H1 (cell line): ENCODE measurements at places on chromosomes 6 and 20. TPM values are rescaled to one million over a fixed set of nuclear protein-coding genes. Genes with fewer than 3 reads are reported as not detected.

- H3K36me3 ChIP-seq, result no peaks in the 10 kb centered on the region
- H3K4me1 ChIP-seq, result no peaks in the 10 kb centered on the region
- H3K27me3 ChIP-seq, result no peaks in the 10 kb centered on the region
- no peak overlapping the region for H3K4me3 ChIP-seq
Measured at GRCh38 chr6:39172377-39172757, 56.9 kb downstream of the KCNK5 start.

GRCh38 chr6:19219931-19220330 lies 617.2 kb upstream of the ID4 start:
- no peaks in the 10 kb centered on the region for H3K36me3 ChIP-seq
- H3K4me1 ChIP-seq, result no peaks in the 10 kb centered on the region
- DNase-seq, result no peak
- peaks cover 1% of the 10 kb centered on the region for H3K27me3 ChIP-seq
- no peak overlapping the region for H3K4me3 ChIP-seq

COL19A1 gene
- total RNA-seq, result not detected in 2 replicates

TRDN gene
- total RNA-seq, result 37.5 and 41.6 TPM in 2 replicates

GRCh38 chr6:143141442-143141841 lies 80.8 kb downstream of the AIG1 start:
- no peak overlapping the region for H3K4me3 ChIP-seq
- no peaks in the 10 kb centered on the region for H3K27me3 ChIP-seq
- H3K36me3 ChIP-seq, result no peaks in the 10 kb centered on the region; the same call in 1 of the 2 replicates
- no peak for DNase-seq
- H3K4me1 ChIP-seq, result no peaks in the 10 kb centered on the region

DNA sequence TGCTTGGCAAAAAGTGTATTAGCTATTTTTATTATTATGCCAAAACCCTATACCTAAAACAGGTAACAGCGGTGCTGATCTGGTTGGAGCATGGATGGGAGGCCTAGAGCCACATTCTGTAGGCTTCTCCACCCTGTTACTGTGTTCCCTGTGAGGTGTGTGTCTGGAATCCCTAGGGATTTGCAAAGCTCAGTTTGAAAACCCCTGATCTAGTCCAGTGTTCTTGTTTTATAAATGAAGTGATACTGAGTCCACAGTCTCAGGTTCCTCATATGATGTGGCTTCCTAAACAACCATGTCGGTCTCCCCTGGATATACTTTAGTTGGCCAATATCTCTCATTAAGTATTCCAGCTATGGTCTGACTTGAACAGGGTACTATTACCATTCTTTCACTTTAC lies 16.3 kb downstream of the ACSS2 start:
- no peaks in the 10 kb centered on the region for H3K4me1 ChIP-seq
- H3K27me3 ChIP-seq, result no peaks in the 10 kb centered on the region
- no peak overlapping the region for H3K27ac ChIP-seq
- no peak overlapping the region for H3K4me3 ChIP-seq
- no peak for DNase-seq

- H3K27me3 ChIP-seq, result no peaks in the 10 kb centered on the region
- H3K4me3 ChIP-seq, result no peak overlapping the region
- DNase-seq, result no peak
- peaks cover 3% of the 10 kb centered on the region; the same call in 1 of the 2 replicates for H3K4me1 ChIP-seq
Measured at GRCh38 chr6:52526634-52527033, 50.2 kb downstream of the TRAM2 start.

CD40 gene
- 12.1 and 14.5 TPM in 2 replicates for total RNA-seq

DNA sequence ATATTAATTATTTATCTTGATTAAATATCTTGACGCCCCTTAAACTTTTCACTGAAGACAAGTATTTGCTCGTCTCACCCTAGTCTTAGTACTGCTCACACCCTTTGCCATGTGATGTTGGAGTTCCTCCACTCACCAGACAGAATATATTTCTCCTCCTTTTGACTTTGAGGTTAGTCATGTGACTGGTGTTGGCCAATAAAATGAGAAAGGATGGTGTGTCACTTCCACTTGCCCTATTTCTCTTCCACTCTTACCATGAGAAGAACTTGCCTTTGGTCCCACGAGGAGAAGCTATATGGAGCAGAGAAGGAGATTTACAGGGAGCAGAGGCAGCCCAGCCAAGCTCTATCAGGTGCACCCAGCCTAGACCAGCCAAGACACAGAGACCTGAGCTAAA lies 64.9 kb upstream of the TAB2 start:
- H3K36me3 ChIP-seq, result no peaks in the 10 kb centered on the region
- no peaks in the 10 kb centered on the region for H3K27me3 ChIP-seq
- no peak for DNase-seq
- no peak overlapping the region for H3K27ac ChIP-seq

DNA sequence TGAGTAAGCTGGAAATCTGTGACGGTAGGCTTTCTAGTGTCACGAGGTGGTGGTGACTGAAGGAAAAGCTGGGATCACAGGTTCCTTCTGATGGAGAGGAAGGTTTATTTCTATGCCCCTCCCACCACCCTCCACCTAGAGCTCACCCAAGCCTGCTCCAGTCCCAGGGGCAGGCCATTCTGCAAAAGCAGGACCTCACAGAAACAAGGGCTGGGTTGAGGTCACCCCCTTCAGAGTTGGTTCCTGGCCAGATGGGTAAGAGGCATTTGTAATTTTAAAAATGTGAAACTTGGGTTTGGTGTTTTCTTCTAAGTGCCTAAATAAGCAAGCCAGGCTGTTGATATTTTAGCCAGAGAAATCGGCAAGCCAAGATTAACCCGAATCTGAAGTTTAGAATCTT lies 46.6 kb downstream of the KCTD20 start:
- H3K4me1 ChIP-seq, result 0 out of 2 replicates have a peak, but pooled peaks cover 2% of the 10 kb centered on the region
- H3K4me3 ChIP-seq, result no peak overlapping the region

COX4I2 gene
- total RNA-seq, result not detected in 2 replicates

DNA sequence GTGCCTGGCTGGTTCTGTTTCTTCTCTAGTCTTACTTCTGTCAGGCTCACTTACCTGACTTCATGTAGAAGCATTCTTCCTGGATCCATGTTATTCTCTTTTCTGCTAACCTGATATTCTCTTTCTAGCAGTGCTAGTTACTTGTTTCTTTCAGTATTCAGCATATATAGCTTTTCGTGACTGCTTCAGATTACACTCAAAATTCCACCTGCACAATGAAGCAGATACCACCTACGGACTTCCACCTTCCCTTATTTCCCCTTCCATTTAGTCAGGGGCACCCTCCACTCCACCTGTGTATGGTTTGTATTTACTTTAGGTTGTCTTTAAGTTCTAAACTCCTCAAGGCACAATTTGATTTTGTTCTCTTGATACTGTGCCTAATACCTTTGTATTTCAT lies 36.8 kb downstream of the ZFAND3 start:
- H3K4me3 ChIP-seq, result no peak overlapping the region
- H3K27ac ChIP-seq, result no peak overlapping the region
- H3K27me3 ChIP-seq, result no peaks in the 10 kb centered on the region

DNA sequence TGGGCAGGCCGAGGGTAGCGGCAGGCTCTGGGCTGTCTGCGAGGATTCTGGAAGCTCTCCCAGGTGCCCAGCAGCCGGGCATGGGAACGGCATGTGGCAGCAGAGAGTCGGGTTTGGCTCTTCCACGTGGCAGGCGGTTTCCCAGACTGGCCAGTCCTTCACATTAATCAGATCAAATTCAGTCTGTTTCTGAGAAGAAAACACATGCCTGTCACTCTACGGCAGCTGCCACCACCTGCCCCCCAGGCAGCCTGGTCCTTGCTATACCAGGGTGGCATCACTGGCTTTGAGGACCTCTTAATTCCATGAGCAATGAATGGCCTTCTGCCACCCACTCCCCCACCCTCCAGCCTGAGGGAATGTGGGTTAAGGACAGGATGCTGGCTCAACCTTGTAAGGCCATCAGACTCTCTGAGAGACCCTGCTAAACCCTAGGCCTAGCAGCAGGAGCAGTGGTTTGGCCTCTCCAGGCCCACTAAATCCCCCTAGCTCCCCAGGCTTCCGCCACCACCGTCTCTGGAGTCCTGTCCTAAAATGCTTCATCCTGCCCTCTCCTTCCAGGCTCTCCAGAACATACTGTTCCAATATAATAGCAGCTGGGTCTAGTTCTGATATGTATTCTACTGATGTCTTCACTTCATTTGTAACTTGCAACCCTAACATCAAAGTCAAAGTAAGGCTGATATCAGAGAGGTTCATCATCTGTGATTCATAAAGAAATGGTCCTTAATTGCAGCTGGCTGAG lies 47.8 kb downstream of the PLCG1 start:
- no peaks in the 10 kb centered on the region for H3K4me1 ChIP-seq
- H3K36me3 ChIP-seq, result no peaks in the 10 kb centered on the region
- H3K4me3 ChIP-seq, result no peak overlapping the region
- no peak for DNase-seq
